Neuronal stem cell (in vitro differentiated cells): ENCODE measurements at places on chromosomes 2 and 18.

DNA sequence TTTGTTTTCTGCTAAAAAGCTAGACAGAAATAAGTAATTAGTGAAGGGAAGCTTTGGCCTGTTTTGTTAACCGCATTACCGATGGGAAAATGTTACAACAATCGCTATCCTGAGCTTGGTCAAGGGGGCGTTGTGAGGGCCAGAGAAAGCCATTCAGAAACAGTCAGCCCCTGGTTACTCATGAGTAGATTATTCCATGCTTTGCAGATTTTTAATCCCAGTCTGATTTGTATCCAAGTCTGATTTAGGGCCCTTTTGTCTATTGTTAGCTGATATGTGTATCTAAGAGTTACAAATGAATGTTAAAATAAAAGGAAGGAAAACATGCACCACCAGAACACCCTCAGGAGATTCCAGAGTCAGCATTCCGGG, 99.1 kb downstream of the PRPF40A start:
- DNase-seq, result no peak

GRCh38 chr18:27075828-27076227, 109.3 kb downstream of the CHST9 start:
- no peak for DNase-seq

- DNase-seq, result no peak
Observed at GRCh38 chr18:35950628-35950982, 21.9 kb upstream of the RMP24 start.

GRCh38 chr18:67417864-67418523, 98.5 kb downstream of the DSEL start:
- no peak for DNase-seq
